ENCODE measurements at places on chromosomes 5 and 9. TPM values are rescaled to one million over a fixed set of nuclear protein-coding genes. Genes with fewer than 3 reads are reported as not detected.

TRPM3 gene
- total RNA-seq: 0.11 TPM

PHYHD1 gene
- 39.1 TPM for total RNA-seq

IFNA2 gene
- total RNA-seq: not detected

- H3K4me1 ChIP-seq: no peaks in the 10 kb centered on the region
- H3K4me3 ChIP-seq: no peak overlapping the region
- no peak overlapping the region for H3K27ac ChIP-seq
- H3K27me3 ChIP-seq: no peaks in the 10 kb centered on the region
- no peaks in the 10 kb centered on the region for H3K36me3 ChIP-seq
Measured at GRCh38 chr5:26843677-26844076, 194.7 kb downstream of the CDH9 start.

DNA sequence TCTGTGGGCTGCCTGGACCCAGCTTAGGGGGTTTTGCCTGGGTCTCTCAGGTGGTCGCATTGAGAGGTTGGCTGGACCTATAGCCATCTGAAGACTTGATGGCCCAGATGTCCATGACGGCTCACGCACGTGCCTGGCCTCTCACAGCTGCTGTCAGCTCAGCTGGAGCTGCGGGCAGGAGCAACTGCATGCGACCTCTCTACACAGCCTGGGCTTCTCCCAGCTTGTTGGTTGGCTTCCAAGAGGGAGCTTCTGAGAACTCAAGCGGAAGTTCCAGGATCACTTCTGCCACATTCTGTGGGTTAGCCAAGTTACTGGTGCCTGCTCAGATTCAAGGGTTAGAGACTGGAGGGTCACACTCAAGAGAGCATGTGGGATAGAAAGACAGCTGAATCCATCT lies 99.2 kb downstream of the DAPK1 start:
- no peak for DNase-seq
- no peak overlapping the region for H3K4me3 ChIP-seq
- no peaks in the 10 kb centered on the region for H3K27me3 ChIP-seq
- H3K27ac ChIP-seq: no peak overlapping the region
- no peaks in the 10 kb centered on the region for H3K36me3 ChIP-seq

All from suprapubic skin (tissue), 4 donors.